ENCODE measurements at places on chromosomes 16 and 17.
A peak's percentile ranks its signal among the peaks of the same experiment; 100 is the strongest.

DNA sequence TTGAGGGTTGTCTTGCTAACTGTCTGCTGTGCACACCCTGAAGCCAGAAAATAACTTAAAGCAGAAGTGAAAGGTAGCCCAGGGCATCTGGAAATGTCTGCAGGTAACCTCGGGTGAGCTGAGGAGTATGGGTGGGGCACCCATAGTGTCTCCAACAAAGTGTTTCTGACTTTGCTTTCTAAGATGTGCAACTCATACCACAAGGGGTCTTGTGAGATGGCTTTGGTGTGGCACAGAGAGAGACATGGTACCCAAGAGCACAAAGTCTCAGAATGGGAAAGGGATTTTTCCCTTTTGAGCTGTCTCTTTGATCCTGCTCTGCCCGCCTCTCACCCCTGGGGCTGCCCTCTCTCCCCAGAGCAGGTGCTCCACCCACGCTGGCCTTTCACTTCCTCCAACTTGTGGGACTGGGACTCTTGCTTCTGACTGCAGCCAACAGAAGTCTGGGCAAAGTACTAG is 6.9 kb downstream of the CHD9 start:
- H3K27me3 ChIP-seq: no peaks in the 10 kb centered on the region
- no peak for DNase-seq
- no peak overlapping the region for H3K27ac ChIP-seq
- no peaks in the 10 kb centered on the region for H3K4me1 ChIP-seq

DNA sequence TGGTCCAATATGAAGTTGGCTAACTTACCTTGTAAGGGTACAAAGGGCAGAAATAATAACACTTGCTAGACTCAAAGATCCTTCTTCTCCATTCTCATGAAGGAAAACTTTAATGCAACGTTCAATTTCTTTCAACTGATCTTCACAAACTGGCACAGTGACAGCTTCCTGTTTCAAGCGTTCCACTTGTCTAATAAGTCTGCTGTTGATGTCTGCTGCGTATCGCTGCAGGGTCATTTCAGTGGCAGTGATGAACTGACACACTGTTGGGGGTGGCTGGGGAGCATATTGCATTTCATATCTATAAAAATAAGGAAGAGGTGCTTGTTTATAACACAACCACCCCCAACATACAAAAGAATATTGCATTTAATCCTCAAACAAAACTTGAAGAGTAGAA is 33.5 kb upstream of the ARL6IP1 start:
- H3K27me3 ChIP-seq: no peaks in the 10 kb centered on the region
- H3K4me3 ChIP-seq: no peak overlapping the region
- H3K27ac ChIP-seq: no peak overlapping the region
- no peak for DNase-seq
- H3K4me1 ChIP-seq: no peaks in the 10 kb centered on the region

DNA sequence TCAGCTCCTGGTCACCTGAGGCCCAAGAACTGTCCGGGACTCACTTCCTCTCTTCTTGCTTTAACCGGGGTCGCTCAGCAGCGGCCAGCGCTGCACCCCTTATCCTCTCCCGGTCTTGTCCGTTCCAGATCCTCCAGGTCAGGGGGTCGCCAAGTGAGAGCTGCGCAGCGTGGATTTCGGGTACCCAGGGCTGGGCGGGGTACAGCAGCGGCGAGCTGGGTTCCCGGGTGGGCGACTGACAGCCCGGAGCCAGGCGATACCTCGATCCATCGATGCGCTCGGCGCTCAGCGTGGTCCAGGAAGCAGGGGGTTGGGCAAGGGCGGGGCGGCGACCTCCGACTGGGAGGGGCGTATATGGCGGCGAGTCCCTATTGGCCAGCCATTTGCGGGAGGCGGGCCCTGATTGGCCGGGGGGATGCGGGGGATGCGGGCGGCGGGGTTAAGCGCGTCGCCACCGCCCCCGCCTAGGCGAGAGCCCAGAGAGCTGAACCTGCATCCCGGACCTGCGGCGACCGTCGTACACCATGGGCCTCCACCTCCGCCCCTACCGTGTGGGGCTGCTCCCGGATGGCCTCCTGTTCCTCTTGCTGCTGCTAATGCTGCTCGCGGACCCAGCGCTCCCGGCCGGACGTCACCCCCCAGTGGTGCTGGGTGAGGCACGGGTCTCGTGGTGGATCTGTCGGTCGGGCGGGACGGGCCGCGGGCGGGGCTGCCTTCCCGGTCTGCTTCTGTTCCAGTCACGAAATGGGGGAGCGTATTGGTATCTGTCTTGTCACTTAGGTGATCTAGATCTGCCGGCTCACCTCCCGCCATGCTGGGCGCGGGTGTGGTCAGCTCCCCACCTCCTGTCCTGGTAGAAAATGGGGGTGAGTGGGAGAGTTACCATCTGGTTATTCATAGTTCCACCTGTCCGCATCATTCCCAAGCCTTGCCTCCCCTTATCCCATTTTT is at the start of gene PLA2G15:
Gene PLA2G15, plus strand, starts transcription at position 471 of the 951 bp plus-strand sequence. Its CDS starts 54 bp downstream, at position 525.
- H3K4me1 ChIP-seq: peaks cover 9% of the 10 kb centered on the region
- peak within 1 kb of the TSS; percentile 85 for H3K4me3 ChIP-seq
- peak within 1 kb of the TSS; percentile 72 for H3K27ac ChIP-seq
- H3K27me3 ChIP-seq: no peaks in the 10 kb centered on the region

DNA sequence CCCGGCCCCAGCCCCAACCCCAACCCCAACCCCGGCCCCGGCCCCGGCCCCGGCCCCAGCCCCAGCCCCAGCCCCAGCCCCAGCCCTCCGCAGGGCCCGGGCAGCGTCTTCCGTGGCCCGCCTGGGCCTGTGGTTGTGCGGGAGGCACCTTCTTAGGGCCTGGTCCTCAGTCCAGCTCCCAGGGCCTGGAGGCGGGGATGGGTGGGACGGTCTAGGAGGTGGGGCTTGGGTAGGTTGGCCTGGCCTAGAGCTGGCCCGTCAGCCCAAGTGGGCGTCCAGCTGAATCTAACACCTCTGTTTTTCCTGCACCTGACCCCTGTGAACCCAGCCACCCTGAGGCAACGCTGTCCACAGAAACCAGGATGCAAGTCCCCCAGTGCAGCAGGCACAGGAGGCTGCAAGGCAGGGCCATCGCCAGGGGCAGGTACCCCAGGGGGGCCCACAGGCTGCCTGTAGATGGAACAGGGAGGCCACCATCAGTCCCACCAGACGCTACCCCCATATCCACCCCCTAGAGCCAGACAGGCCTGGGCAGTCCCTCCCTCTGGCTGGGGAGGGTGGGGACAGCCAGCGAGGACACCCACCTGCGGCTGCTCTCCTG is 8.8 kb downstream of the MSLN start:
- no peaks in the 10 kb centered on the region for H3K4me1 ChIP-seq
- no peak overlapping the region for H3K27ac ChIP-seq
- no peaks in the 10 kb centered on the region for H3K36me3 ChIP-seq
- no peak for DNase-seq
- H3K27me3 ChIP-seq: no peaks in the 10 kb centered on the region
- H3K4me3 ChIP-seq: no peak overlapping the region

GRCh38 chr17:17153071-17153470 is 53.1 kb downstream of the PLD6 start:
- H3K4me3 ChIP-seq: no peak overlapping the region
- no peak for DNase-seq
- H3K27ac ChIP-seq: no peak overlapping the region
- H3K27me3 ChIP-seq: no peaks in the 10 kb centered on the region
- no peaks in the 10 kb centered on the region for H3K36me3 ChIP-seq
- peaks cover 6% of the 10 kb centered on the region for H3K4me1 ChIP-seq

GRCh38 chr16:57884655-57885133 is 82.4 kb upstream of the KIFC3 start:
- no peak overlapping the region for H3K4me3 ChIP-seq
- H3K4me1 ChIP-seq: no peaks in the 10 kb centered on the region
- no peaks in the 10 kb centered on the region for H3K36me3 ChIP-seq
- H3K27ac ChIP-seq: no peak overlapping the region

- H3K4me1 ChIP-seq: no peaks in the 10 kb centered on the region
- no peak for DNase-seq
- peaks cover 12% of the 10 kb centered on the region for H3K36me3 ChIP-seq
- no peak overlapping the region for H3K4me3 ChIP-seq
- H3K27ac ChIP-seq: no peak overlapping the region
- H3K27me3 ChIP-seq: no peaks in the 10 kb centered on the region
Measured at GRCh38 chr16:89529097-89529496, 20.9 kb downstream of the SPG7 start.

DNA sequence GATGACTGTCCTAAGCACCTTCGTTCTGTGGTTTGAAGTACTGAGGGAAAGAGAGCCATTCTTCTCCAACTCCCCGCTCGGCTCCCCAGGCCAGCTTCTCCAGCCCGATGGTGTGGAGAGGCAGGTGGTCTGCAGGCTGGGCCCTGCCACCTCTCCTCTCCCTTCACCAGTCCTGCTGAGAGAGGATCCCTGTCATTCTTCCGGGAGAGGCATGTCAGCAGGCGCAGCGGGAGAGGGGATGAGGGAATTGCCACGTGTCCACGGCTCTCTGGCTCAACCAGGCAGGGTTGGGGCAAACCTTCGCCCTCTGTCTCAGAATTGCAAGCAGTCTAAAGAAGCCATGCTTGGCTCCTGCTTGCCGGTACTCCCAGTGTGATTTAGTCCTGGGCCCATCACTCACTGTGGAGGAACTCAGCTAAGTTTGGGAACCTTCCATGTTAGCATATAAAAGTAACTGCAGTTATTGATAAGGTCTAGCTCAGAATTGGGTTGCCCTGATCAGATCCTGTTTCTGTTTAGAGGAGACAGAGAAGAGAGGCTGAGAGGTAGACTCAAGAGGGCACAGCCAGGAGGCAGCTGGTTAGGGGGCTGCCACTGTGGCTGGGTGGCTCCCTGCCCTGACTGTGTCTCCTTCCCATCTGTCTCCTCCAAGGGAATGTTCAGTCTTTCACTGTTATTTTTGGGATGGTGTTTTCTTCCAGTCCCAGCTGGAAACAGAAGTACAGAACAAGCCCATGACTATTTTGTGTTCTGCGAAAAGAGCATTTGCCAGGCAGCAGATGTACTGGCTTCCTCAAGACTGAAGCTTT is 17.4 kb downstream of the HS3ST3B1 start:
- H3K27ac ChIP-seq: no peak overlapping the region
- H3K27me3 ChIP-seq: no peaks in the 10 kb centered on the region
- DNase-seq: no peak
- H3K36me3 ChIP-seq: no peaks in the 10 kb centered on the region

DNA sequence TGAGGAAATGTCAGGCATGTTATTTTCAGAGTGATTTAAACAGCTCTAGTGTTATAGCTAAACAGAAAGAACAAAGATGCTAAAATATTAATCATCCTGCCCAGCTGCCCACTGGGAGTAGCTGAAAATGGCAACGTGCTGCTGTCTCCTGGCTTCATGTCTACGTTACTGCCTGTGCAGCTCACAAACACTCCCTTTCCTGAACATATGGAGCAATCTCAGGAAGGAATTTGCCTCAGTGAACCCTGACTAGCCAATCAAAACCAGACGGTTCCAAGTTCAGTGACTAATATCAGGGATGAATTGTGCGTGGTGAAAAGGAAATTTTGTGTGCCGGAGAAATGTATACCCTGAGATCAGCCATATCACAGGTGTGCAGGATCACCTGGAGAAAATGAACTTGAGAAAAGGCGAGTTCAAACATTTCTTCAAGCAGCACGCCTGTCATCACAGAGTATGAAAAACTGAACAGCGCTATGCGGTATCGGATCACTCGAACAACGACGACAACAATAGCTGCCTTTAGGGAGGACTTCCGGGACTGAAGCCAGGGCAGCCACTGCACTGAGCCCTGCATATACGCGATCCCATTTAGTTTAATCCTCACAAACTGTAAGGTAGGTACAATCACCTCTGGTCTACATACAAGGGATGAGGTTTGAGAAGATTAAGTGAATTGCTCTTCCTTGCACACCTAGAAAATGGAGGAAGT is 110.3 kb downstream of the STX8 start:
- H3K27ac ChIP-seq: no peak overlapping the region
- no peaks in the 10 kb centered on the region for H3K4me1 ChIP-seq
- H3K36me3 ChIP-seq: no peaks in the 10 kb centered on the region
- H3K27me3 ChIP-seq: no peaks in the 10 kb centered on the region

DNA sequence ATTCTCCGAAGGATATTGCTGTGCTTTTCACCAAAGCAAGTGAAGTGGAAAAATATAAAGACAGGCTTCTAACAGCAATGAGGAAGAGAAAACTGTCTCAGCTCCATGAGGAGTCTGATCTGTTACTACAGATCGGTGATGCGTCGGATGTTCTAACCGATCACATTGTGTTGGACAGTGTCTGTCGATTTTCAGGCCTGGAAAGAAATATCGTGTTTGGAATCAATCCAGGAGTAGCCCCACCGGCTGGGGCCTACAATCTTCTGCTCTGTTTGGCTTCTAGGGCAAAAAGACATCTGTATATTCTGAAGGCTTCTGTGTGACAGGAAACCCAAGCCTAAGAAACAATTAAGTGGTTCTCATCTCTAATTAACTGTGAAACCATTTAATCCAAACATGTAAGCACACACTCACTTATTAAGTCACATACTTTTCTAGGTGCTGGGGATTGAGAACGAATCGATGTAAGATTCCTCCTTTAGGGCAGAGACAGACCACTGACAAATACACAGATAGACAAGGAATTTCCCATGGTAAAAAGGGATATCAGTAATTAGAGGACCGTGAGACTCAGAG is 22.8 kb downstream of the SLFN5 start:
- no peak overlapping the region for H3K27ac ChIP-seq
- H3K27me3 ChIP-seq: no peaks in the 10 kb centered on the region
- no peaks in the 10 kb centered on the region for H3K4me1 ChIP-seq
- no peak overlapping the region for H3K4me3 ChIP-seq

DNA sequence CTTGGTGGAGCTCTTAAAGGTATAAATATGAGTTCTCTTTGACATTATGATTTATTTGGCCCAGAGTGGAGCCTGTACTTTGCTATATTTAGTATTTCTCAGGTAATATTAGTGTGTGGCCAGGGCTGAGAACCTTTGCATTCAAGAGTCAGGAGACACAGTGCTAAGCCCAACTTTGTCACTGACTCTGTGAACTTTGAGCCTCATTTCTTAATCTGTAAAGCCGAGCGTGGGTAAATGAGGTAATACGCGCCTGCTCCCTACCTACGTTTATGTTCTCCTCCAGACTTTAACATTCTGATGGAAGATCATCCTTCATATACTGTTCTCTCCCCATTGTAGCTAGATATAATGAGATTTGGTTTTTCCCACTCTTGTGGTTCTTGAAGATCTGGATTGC is 10.5 kb downstream of the AP2B1 start:
- H3K4me3 ChIP-seq: no peak overlapping the region
- no peaks in the 10 kb centered on the region for H3K27me3 ChIP-seq
- no peak overlapping the region for H3K27ac ChIP-seq
- DNase-seq: no peak

DNA sequence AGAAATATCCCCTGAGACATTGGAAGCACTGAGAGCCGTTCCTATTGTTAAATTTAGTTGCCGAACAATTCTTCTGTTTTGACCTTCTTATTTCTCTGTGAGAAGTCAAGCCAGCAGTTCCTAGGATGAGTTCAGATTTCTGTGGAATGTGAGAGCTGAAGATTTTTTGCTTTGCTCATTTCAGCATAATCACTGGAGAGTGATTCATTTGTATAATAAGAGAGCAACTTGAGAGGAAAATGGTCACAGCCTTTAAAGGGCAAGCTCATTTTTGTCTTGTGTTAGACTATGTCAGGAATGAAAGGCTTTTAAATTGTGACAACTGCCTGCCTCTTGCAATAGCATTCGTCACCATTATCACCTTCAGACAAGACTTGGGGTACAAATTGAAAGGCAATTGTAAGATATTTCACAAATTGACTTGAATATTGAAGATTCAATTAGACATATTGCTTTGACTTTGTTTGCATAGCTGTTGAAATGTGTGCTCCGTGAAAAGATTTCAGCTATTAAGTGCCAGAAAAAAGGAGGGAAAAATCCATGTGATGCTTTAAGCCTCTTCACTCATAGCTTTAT is 900.0 kb upstream of the GOT2 start:
- no peak for DNase-seq
- no peaks in the 10 kb centered on the region for H3K36me3 ChIP-seq
- no peak overlapping the region for H3K27ac ChIP-seq

- H3K27me3 ChIP-seq: no peaks in the 10 kb centered on the region
- no peak overlapping the region for H3K4me3 ChIP-seq
- peak overlapping the region; percentile 54 for H3K27ac ChIP-seq
- no peaks in the 10 kb centered on the region for H3K36me3 ChIP-seq
- DNase-seq: no peak
Measured at GRCh38 chr16:48300391-48300856, 53.1 kb upstream of the ABCC11 start.

Data from Panc1 (cell line).